Activated B cell treated with CpG ODN at 0.5 μM for 24 hours (primary cell): ENCODE measurements at places on chromosomes 5 and 9.

DNA sequence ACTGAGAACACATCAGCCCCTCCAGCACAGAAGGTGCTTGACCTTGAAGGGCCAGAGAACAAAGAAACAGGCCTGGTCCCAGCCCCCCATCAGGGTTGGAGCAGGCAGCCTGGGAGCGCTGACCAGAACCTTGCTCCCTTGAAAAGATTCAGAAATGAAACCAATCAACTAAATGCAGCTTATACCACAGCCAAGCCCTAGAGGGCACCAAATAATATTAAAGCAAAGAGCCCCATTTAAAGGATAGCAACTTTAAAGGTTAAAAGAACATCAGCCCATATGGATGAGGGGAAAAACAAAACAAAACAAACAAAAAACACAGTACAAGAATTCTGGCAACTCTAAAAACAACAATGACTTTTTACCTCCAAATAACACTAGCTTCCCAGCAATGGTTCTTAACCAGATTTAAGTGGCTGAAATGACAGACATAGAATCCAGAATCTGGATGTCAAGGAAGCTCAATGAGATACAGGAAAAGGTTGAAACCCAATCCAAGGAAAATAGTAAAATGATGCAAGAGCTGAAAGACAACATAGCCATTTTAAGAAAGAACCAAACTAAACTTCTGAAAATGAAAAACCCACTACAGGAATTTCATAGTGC lies 471.9 kb downstream of the MTRR start:
- no peak for DNase-seq

DNA sequence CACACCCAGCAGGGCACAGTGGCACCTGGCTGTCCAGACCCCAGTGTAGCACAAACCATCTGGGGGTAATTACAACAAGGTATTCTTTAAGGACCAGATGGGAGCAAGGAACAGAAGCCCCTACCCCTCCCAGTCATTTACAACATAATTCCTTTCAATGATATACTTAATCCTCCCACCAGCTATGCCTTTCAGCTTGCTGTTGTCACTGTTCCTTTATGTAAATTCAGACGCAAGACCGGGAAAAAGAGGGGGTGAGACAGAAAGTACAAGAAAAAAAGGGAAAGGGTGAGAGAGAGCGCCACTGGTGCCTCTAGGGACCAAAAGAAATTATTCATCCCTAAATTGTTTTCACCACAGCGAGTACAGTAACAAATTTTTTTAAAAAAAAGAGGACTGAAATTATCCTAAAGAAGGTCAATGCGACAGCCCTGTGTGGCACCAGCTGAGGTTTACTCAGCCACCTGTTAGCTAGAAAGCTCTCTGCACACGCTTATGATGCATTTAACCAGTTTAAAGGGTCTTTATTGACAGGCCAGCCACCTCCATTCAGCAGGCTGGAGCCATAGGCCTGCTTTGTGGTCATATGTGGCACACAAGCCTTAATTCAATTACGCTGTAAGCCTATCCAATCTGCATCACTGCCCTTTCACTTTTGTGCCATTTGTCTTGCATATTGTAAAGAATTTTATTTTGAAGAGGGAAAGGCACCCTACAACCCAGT lies 210.2 kb upstream of the ISL1 start:
- no peak for DNase-seq

DNA sequence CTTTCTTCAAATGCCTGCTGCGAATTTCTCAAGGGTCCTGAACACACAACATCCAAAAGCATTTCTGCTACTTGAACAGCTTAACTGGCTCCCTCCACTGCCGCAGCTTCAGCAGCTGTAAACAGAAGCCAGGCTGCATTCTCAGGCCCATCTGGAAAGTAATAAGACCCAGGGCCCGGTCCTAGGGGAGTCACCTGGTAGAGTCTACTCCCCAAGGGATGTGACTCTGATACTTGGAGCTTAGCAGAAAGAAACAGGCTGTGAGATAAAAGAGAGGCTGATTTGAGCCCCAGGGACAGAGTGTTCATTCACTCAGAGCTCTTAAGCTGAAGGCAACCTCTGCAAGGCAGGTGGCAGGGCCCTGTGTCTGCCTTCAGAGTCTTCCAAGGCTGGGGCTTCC lies 356.8 kb downstream of the SPOCK1 start:
- DNase-seq: no peak

DNA sequence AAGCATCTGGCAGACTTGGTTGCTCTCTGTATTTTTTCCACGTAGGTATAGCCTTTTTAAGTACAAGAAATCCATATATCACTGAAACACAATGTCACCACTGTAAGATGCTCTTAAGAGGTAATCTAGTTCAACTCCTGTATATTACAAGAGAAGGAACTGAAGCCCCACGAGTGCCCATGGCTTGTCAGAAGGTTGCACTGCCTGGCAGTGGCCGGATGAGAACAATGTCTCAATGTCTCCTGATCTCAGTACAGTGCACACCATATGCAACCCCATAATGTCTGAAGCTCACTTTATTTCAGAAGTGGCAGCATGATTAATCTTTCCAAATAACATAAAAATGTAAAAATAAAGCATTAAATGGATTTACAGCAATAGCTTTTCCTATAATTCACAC lies 27.7 kb downstream of the TUT7 start:
- DNase-seq: no peak

- DNase-seq: no peak
These were observed 410.8 kb upstream of the MEF2C start for GRCh38 chr5:89293810-89294209.

GRCh38 chr5:6736524-6737042 lies 23.4 kb downstream of the TENT4A start:
- no peak for DNase-seq

GRCh38 chr5:112625246-112625645 lies 112.4 kb upstream of the APC start:
- no peak for DNase-seq

GRCh38 chr9:136756134-136756438 lies 2.0 kb downstream of the LCN8 start:
- no peak for DNase-seq

- no peak for DNase-seq
These were observed 16.6 kb downstream of the OTULINL start for GRCh38 chr5:14598225-14598624.

GRCh38 chr5:37576552-37576951 lies 197.4 kb downstream of the WDR70 start:
- DNase-seq: no peak

DNA sequence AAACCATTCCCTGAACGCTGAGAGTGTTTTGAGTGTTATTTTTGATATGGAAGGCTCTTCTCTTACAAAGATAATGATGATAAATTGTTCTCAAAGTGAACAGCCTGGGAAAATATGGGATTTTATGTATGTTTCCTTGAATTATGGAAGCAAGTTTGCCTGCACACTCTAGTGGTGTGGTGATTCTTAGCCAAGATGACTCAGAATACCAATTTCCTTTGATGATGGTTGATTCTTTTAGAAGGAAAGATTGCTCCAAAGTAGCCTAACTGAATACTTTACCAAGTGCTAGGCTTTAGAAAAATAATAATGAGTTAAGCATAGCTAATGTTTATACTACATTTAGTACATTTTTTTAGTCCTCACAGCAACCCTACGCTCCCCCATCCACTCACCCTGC lies 243.4 kb downstream of the EBF1 start:
- no peak for DNase-seq

DNA sequence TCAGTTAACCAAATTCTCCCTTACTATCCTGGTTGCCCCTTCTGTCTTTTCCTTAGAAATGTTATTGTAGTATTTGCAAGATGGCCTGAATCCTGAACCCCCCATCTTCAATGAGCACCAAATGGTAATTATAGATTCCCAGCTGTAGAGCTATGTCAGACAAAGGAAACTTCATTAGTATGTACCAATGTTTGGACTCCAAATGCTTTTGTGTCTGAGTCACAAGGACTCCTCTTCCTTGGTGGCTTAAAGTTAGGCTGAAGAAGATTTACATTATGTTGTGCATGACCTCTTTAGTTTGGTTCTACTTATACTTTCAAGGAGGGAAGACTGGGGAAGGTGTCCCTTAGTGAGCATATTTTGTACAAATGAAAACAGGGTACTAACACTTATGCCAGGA lies 105.9 kb upstream of the CDKN2B start:
- DNase-seq: no peak

DNA sequence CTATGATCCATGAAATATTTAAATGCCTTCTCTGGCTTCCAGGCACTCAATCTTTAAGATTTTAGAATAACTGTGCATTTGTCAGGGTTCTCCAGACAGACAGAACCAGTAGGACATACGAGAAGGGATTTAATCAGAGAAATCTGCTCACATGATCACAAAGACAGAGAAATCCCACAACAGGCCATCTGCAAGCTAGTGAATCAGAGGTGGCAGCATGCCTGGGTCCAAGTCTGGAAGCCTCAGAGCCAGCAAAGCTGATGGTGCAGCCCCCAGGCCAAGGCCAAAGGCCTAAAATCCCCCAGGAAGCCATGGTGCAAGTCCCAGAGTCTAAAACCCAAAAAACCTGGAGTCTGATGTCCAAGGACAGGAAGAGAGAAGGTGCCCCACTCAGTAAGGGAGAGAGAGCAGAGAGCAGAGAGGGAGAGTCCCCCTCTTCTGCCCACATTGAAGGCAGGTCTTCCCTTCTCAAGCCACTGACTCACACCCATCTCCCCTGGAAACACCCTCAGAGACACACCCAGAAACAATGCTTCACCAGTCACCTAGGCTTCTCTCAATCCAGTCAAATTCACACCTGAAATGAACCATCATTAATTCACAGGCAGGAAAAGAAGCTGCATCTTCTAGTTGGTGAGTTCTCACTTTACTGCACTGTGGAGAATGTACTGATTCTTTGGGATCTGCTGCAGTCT lies 48.7 kb downstream of the CAMSAP1 start:
- DNase-seq: no peak
